Panc1 (cell line): ENCODE measurements at places on chromosomes 12 and 14. TPM values are rescaled to one million over a fixed set of nuclear protein-coding genes. Genes with fewer than 3 reads are reported as not detected.
A peak's percentile ranks its signal among the peaks of the same experiment; 100 is the strongest.

AKAP5 gene
- 0.64 TPM for total RNA-seq

DNA sequence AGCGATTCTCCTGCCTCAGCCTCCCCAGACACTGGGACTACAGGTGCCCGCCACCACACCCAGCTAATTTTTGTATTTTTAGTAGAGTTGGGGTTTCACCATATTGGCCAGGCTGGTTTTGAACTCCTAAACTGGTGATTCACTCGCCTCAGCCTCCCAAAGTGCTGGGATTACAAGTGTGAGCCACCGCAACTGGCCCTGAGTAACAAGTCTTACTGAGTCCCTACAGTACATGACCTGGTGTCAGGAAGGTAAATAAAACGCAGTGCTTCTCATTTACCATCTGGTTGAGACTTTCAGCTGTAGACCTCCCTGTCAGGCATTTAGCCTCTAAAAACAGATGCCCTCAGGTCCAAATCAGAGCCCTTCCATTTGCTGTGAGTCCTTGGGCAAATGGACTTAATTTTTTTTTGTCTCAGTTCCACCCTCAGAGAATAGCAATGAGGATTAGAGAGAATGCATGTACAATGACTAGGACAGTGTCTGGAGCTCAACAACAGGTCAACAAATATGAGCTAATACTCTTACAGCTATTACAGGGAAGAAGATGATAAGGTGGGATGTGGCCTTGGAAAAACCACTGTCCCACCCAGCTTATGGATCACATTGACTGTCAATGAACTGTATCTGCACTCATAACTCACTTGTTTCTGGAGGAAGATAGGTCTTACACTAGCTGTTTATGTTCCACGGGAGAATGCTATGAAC lies 70.5 kb downstream of the PHLDA1 start:
- DNase-seq, result no peak

DNA sequence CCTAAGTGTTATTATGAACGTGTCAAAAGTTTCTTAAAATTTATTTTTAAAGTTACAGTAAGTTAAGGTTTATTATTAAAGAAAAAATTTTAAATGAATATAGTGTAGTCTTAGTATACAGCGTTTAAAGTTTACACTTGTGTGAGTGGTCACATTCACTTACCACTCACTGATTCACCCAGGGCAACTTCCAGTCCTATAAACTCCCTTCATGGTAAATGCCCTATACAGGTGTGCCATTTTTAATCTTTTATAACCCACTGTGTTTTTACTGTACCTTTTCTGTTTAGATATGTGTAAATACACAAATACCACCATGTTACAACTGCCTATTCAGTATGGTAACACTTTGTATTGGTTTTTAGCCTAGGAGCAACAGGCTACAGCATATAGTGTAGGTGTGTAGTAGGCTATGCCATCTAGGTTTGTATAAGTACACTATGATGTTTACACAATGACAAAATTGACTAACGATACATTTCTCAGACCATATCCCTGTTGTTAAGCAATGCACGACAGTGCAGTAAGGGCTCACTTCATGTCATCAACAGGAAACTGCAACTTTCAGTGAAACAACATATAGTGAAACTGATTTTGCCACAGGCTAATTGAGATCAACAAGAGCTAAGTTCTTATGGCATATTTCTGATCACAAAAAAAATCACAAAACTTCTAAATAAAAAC lies 112.0 kb upstream of the TMCC3 start:
- peak; percentile 12 for DNase-seq

DNA sequence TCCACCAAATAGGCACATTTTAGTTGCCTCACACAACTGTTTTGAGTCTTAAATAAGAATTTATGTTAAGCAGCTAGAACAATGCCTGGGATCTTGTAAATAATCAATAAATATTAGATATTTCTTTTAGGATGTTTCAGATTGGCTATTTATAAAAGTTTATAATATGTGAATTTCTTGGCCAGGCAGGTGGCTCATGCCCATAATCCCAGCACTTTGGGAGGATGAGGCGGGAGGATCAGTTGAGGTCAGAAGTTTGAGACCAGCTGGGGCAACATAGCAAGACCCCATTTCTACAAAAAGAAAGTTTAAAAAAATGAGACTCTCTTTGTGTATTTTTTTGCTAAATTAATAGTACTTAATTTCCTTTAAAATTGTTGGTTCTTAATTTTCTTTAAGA lies 21.8 kb downstream of the ARG2 start:
- DNase-seq, result no peak

OAS2 gene
- 2.7 TPM for total RNA-seq
